ENCODE measurements at places on chromosomes 16 and 17.
A peak's percentile ranks its signal among the peaks of the same experiment; 100 is the strongest.

GRCh38 chr16:73775841-73776388, 520.7 kb upstream of the PSMD7 start:
- no peak for DNase-seq

GRCh38 chr16:14029658-14030057, 41.5 kb upstream of the MRTFB start:
- no peak for DNase-seq

DNA sequence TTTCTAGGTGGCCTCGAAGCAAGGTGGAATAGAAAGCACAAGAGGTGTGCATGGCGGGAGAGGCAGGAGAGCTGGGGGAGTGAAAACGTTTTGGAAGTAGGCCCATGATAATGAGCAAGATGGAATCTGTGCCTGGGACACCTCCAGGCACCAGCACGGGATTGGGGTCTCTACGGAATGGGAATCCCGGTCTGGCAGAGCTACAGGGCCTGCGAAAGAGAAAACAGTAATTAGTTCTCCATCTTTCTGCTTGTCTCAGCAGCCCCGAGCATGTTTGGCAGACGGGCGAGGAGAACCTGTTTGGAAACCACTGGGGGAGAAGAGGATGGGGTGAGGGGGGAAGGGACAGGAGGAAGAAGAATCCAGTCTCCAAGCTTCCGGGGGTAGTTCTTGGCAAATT, 258.7 kb downstream of the SOX9 start:
- no peak for DNase-seq

GRCh38 chr17:15157051-15157450, 108.1 kb downstream of the PMP22 start:
- DNase-seq = no peak

DNA sequence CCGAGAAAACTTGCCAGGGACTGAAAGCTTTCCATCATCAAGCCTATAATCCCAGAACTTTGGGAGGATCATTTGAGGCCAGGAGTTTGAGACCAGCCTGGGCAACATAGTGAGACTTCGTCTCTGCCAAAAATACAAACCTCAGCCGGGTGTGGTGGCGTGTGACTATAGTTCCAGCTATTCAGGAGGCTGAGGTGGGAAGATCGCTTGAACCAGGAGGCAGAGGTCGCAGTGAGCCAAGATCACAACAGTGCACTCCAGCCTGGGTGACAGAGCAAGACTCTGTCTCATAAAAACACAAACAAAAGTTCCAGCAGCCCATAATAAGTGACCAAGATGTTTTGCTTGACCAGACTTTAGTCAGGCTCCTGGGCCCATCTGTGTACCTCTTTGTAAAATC, 1.9 kb downstream of the MEAK7 start:
- no peak for DNase-seq

- DNase-seq = no peak
Observed at GRCh38 chr17:58537266-58537665, 22.8 kb upstream of the MTMR4 start.

- DNase-seq = peak; percentile 87
Observed at GRCh38 chr17:17935321-17936271, 36.6 kb downstream of the TOM1L2 start.

GRCh38 chr17:4944163-4944553, 4.1 kb downstream of the RNF167 start:
- DNase-seq = no peak

GRCh38 chr17:48510761-48511604, 19.8 kb downstream of the HOXB1 start:
- no peak for DNase-seq

GRCh38 chr16:29745121-29745852, 503 bp downstream of the C16orf54 start:
- no peak for DNase-seq

DNA sequence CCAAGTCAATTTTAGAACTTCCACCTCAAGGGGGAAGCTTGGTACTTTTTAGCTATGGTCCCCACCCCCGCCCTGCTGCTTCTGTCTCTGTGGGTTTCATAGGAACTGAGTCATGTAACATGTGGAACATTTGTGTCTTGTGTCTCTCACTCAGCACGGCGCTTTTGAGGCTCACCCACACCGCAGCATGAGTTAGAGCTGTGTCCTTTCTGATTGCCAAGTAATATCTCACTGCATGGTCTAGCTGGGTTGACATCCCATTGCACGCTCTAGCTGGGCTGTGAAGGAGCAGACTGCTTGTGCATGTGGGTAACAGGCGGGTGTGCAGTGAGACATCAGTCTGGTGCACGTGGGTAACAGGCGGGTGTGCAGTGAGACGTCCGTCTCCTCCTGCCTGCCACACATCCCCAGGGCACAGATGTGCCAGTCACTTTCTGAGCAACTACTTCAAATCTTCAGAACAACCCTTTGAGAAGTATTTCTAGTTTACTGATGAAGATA, 26.4 kb upstream of the SLC7A5 start:
- peak; percentile 25 for DNase-seq

DNA sequence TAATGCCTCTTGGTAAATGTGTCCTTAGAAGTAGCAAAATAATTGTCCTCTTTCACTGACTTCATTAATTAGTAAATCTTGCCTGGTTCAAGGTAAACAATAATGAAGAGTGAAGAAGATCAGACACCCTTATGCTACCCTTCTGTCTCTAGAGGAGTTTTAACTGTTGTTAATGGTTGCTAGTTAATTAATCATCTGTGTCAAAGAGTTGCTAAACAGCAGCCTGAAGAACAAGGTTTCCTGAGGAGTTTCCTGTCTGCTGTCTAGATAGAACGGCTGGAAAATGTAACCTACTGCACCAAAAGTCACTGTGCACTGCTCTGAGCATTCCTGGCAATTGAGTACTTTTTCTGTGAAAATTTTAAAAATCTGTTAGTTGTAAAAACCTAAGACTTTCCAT, 131.3 kb downstream of the NLK start:
- DNase-seq = no peak

DNA sequence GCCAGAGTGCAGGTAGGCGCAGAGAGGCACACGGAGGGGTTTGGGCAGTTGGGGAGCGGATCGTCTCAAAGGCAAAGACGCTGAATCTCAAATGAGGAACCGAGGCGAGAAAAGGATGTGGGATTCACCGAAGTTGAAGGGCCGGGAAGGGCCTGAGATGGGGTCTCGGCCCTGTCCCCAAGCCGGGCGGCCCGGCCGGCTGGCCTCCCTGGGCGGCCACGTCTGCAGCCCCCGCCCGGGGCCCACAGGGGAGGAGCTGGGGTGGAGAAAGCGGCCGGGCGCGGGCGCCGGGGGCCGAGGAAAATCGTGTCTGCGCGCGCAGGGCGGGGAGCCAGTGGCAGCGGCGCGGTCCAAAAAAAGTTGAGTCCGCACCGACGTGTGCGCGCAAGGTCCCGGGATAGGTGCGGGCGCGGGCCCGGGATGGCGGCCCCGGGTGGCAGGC, 458 bp downstream of the SLC12A4 start:
- no peak for DNase-seq

GRCh38 chr16:60110531-60110930, 1376.4 kb upstream of the GOT2 start:
- DNase-seq = no peak

DNA sequence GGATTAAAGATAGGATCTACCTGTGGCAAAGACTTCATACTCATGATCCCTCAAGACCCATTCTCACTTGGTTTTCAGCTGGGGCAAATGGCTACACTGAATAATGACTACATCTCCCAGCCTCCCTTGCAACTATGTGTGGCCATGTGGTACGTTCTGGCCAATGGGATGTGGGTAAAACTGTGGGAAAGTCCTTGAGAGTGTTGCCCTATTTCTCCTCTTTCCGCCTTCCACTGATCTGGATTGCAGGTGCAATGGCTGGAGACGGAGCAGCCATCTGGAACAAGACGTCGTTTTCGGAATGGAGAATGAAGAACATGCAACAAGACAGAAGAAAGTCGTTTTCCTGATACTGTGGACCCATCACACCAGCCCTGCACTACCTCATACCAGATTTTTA, 48.5 kb downstream of the HAPSTR1 start:
- no peak for DNase-seq

GRCh38 chr17:34370376-34370996, 7.5 kb upstream of the CCL1 start:
- DNase-seq = no peak

- no peak for DNase-seq
Observed at GRCh38 chr17:63189082-63189481, 223.0 kb downstream of the TANC2 start.

DNA sequence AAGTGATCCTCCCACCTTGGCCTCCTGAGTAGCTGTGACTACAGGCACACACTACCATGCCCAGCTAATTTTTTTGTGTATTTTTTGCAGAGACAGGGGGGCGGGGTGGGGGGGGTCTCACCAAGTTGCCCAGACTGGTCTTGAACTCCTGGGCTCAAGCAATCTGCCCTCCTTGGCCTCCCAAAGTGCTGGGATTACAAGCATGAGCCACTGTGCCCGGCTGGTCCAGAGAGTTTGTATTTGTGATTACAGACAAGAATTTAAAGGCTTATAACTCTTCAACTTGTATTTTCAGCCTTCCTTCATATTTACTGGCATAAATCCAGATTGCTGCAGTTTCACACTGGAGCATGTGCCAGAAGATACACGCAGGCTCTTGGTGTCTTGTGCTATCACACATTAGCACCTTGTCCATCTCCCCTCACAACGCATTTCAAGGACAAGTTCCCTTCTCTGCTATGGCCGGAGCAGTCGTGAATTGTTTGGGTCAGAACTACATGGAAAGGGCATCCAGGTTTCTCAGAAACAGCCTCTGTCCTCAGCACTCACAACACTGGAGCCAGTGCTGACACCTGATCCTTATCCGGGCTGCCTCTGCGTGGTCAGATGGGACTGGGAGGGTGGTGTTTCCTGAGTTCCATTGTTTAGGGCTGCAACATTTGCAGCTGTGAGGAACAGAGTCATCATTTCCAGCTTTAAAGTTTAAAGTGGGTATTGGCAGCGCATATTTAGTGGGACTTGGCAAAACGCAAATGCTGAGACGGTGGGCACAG, 28.1 kb downstream of the WSCD1 start:
- no peak for DNase-seq
